ENCODE measurements at places on chromosomes 12 and 14. TPM values are rescaled to one million over a fixed set of nuclear protein-coding genes. Genes with fewer than 3 reads are reported as not detected.

- peaks cover 95% of the 10 kb centered on the region for H3K4me1 ChIP-seq
- peak overlapping the region; percentile 99 for H3K27ac ChIP-seq
- peak; percentile 68 for DNase-seq
- H3K36me3 ChIP-seq, result peaks cover 16% of the 10 kb centered on the region
Observed at GRCh38 chr14:103123634-103124500, 606 bp downstream of the TNFAIP2 start.

DNA sequence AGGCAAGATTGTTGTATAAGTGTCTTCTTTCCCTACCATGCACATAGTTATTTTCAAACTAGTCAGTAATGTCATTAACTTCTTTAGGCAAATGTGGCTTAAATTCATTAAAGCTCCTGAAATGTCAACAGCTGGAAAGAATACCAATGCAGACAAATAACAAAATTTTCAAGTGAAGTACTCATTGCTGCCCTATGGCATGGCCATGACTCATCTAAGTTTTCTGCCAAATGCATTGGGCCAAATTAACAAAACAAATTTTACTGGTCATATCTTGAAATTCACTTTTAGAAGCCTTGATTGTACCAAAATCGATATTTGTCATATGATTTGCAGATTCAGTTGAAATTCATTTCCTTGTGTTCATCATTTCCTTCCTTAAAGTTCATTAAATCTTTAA, 915.9 kb downstream of the SLC6A15 start:
- H3K36me3 ChIP-seq, result no peaks in the 10 kb centered on the region
- no peak overlapping the region for H3K27ac ChIP-seq
- no peak overlapping the region for H3K4me3 ChIP-seq
- H3K27me3 ChIP-seq, result no peaks in the 10 kb centered on the region
- DNase-seq, result no peak

GRCh38 chr12:87150969-87151662, 878.1 kb downstream of the C12orf50 start:
- DNase-seq, result no peak
- H3K4me1 ChIP-seq, result peaks cover 17% of the 10 kb centered on the region
- H3K4me3 ChIP-seq, result no peak overlapping the region
- H3K36me3 ChIP-seq, result no peaks in the 10 kb centered on the region
- H3K27ac ChIP-seq, result no peak overlapping the region

GRCh38 chr14:76771437-76771980, 10.2 kb downstream of the VASH1 start:
- H3K4me1 ChIP-seq, result peaks cover 73% of the 10 kb centered on the region
- H3K36me3 ChIP-seq, result peaks cover 12% of the 10 kb centered on the region
- DNase-seq, result no peak
- H3K27me3 ChIP-seq, result no peaks in the 10 kb centered on the region
- no peak overlapping the region for H3K4me3 ChIP-seq

GRCh38 chr12:64824130-64824499, 332 bp upstream of the TBC1D30 start:
- H3K36me3 ChIP-seq, result no peaks in the 10 kb centered on the region
- H3K4me3 ChIP-seq, result peak overlapping the region; percentile 67
- H3K27me3 ChIP-seq, result peaks cover 58% of the 10 kb centered on the region
- no peak for DNase-seq
- H3K27ac ChIP-seq, result no peak overlapping the region
- peaks cover 28% of the 10 kb centered on the region for H3K4me1 ChIP-seq

DNA sequence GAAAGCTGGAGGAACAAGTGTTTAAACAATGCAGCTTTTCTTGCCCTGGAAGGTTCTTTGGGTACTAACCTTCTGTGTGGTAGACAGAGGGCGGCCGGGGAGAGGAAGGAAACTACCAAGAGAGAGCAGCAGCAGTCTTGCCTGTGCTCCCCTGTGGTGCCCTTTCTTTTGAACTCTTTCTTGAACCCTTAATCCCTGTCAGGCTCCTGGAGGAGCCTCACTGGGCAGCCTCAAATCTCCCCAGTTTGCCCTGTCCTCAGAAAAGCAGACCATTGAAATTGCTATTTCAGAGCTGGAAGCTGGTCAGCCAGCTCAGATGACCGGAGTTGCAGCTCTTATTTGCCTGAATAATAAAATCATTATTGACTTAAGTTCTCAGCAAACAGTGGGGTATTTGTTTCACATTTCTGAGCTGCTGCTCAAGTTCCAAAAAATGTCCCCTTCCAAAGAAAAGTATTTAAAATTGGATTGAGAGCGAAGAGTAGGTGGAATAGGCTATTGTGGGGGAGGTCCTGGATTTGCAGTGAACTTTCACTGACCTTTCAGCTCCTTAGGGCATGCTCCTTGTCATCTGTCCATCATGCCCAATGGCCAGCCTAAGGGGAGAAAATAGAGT, 42.1 kb upstream of the RNASE3 start:
- H3K36me3 ChIP-seq, result no peaks in the 10 kb centered on the region
- peaks cover 23% of the 10 kb centered on the region for H3K27me3 ChIP-seq
- DNase-seq, result no peak
- no peak overlapping the region for H3K27ac ChIP-seq
- H3K4me1 ChIP-seq, result no peaks in the 10 kb centered on the region

- DNase-seq, result peak; percentile 49
- peaks cover 39% of the 10 kb centered on the region for H3K27me3 ChIP-seq
- H3K4me1 ChIP-seq, result peaks cover 22% of the 10 kb centered on the region
- H3K27ac ChIP-seq, result peak within 1 kb of the TSS; percentile 70
- H3K4me3 ChIP-seq, result peak within 1 kb of the TSS; percentile 76
Observed at GRCh38 chr12:22334410-22335100, at the start of gene ST8SIA1. Gene ST8SIA1, minus strand, starts transcription at chr12:22334707. Its CDS starts 475 bp downstream, at chr12:22334232.

GRCh38 chr14:55220230-55220629, 28.8 kb upstream of the DLGAP5 start:
- DNase-seq, result no peak
- no peaks in the 10 kb centered on the region for H3K4me1 ChIP-seq
- no peaks in the 10 kb centered on the region for H3K36me3 ChIP-seq
- no peaks in the 10 kb centered on the region for H3K27me3 ChIP-seq
- no peak overlapping the region for H3K27ac ChIP-seq
- H3K4me3 ChIP-seq, result no peak overlapping the region

DNA sequence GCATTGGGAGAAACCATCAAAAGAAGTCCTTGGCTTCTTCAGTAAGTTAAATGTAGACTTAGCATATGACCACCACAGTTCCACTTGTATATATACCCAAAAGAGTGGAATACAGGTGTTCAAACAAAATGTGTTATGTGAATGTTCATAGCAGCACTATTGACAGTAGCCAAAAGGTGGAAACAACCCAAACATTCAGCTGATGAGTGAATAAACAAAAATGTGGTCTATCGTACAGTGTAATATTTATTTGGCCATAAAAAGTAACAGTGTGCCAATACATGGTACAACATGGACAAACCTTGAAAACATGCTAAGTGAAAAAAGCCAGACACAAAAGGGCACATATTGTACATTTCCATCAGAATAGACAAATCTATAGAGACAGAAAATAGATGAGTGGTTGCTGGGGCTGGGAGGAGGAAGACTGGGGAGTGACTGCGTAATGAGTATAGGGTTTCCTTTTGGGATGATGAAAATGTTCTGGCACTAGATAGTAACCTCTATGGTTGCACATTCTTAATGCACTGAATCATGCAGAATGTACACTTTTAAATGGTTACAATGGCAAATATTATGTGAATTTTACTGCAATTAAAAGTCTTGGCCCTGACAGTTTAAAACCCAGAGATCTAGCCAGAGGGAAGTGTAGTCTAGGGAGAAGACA, 5.5 kb downstream of the ERP29 start:
- no peak for DNase-seq
- H3K36me3 ChIP-seq, result peaks cover 55% of the 10 kb centered on the region
- H3K27ac ChIP-seq, result no peak overlapping the region

GRCh38 chr12:61846765-61847164, 413.4 kb upstream of the USP15 start:
- no peak overlapping the region for H3K4me3 ChIP-seq
- H3K4me1 ChIP-seq, result no peaks in the 10 kb centered on the region
- no peaks in the 10 kb centered on the region for H3K36me3 ChIP-seq
- no peak for DNase-seq
- H3K27ac ChIP-seq, result no peak overlapping the region
- H3K27me3 ChIP-seq, result no peaks in the 10 kb centered on the region

- no peak overlapping the region for H3K4me3 ChIP-seq
- no peaks in the 10 kb centered on the region for H3K27me3 ChIP-seq
- H3K27ac ChIP-seq, result no peak overlapping the region
- H3K4me1 ChIP-seq, result no peaks in the 10 kb centered on the region
- no peak for DNase-seq
Observed at GRCh38 chr14:46988312-46988711, 336.7 kb upstream of the RPL10L start.

DNA sequence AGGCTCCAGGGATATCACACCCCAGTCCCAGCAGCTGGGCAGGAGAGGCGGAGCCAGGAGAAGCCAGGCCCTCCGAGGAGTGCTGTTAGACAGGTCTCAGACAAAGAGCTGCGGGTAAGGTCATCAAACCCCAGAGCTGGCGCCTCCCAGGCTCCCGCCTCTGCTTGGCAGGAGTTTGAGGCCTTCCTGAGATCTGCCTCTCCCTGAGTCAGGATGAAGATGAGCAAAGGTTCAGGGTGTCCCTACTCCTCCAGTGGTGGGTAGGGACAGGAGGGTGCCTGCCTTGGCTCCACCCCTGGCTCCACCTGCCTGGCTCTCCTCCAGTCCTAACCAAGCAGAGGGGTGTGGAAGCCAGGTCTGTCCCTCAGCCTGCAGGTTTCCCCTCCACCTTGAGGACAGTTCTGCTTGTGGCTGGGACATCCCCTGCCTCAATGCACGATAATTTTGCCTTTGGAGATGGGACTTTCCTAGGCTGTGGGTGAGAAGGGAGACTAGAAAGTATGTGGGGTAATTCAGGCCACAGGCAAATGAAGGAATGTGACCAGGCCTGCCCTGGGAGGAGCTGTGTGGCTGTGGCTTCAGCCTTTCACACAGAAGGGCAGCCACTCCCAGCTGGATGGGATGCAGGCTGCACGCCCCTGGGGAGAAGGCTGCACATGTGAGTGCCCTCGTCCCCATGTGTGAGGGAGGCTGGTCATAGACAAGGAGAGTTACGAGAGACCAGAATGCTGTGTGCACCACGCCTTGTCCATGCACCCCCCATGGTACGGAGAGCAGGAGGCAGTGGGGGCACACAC, 2.2 kb downstream of the PLEKHG6 start:
- peaks cover 16% of the 10 kb centered on the region for H3K4me1 ChIP-seq
- H3K27me3 ChIP-seq, result peaks cover 28% of the 10 kb centered on the region
- H3K36me3 ChIP-seq, result no peaks in the 10 kb centered on the region

- H3K36me3 ChIP-seq, result no peaks in the 10 kb centered on the region
- H3K27ac ChIP-seq, result no peak overlapping the region
- no peak overlapping the region for H3K4me3 ChIP-seq
- H3K27me3 ChIP-seq, result no peaks in the 10 kb centered on the region
- DNase-seq, result no peak
Observed at GRCh38 chr12:31004666-31005065, 69.0 kb upstream of the DDX11 start.

GRCh38 chr14:61881046-61881445, 118.8 kb downstream of the SNAPC1 start:
- H3K4me1 ChIP-seq, result peaks cover 8% of the 10 kb centered on the region
- no peak for DNase-seq
- H3K4me3 ChIP-seq, result no peak overlapping the region
- H3K36me3 ChIP-seq, result no peaks in the 10 kb centered on the region
- H3K27me3 ChIP-seq, result peaks cover 6% of the 10 kb centered on the region
- H3K27ac ChIP-seq, result no peak overlapping the region

- H3K27me3 ChIP-seq, result peaks cover 4% of the 10 kb centered on the region
- H3K4me3 ChIP-seq, result no peak overlapping the region
- no peaks in the 10 kb centered on the region for H3K36me3 ChIP-seq
- no peaks in the 10 kb centered on the region for H3K4me1 ChIP-seq
- no peak overlapping the region for H3K27ac ChIP-seq
Observed at GRCh38 chr12:98296462-98297079, 218.8 kb upstream of the TMPO start.

- peak overlapping the region; percentile 21 for H3K27ac ChIP-seq
- DNase-seq, result no peak
- H3K36me3 ChIP-seq, result peaks cover 43% of the 10 kb centered on the region
- H3K27me3 ChIP-seq, result no peaks in the 10 kb centered on the region
- H3K4me3 ChIP-seq, result no peak overlapping the region
Observed at GRCh38 chr12:106084014-106084671, 54.6 kb downstream of the NUAK1 start.

DNA sequence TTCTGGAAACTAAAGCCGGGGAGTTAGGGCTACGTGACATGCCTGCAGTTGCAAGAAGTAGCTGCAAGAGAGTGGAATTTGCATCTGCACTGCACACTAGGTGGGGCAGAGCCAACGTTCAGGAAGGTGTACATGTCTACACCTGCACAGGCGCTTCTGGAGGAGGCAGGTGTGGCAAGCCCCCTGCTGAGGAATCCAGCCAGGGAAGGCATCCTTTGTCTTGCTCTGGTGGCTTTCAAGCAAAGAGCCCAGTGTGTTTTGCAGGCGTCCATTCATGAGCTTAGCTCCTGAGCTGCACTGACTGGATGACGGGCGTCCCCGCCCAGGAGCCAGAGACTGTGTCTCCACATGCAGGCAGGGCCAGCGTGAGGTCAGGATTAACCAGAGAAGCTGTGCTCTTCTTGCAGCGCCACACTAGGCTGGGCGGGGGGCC, 116.3 kb downstream of the ZFP36L1 start:
- H3K27ac ChIP-seq, result no peak overlapping the region
- peaks cover 43% of the 10 kb centered on the region for H3K4me1 ChIP-seq
- no peak for DNase-seq
- H3K36me3 ChIP-seq, result no peaks in the 10 kb centered on the region

- no peak for DNase-seq
- H3K4me1 ChIP-seq, result peaks cover 20% of the 10 kb centered on the region
- H3K27ac ChIP-seq, result no peak overlapping the region
- peak overlapping the region; percentile 60 for H3K4me3 ChIP-seq
- H3K27me3 ChIP-seq, result peaks cover 48% of the 10 kb centered on the region
Observed at GRCh38 chr12:49967777-49968250, 4.9 kb upstream of the AQP6 start.

- H3K27ac ChIP-seq, result no peak overlapping the region
- no peak for DNase-seq
- no peaks in the 10 kb centered on the region for H3K36me3 ChIP-seq
- no peak overlapping the region for H3K4me3 ChIP-seq
- no peaks in the 10 kb centered on the region for H3K27me3 ChIP-seq
Observed at GRCh38 chr14:31920989-31921650, 156.0 kb upstream of the ARHGAP5 start.

Gene PUS1
- 7.7 TPM for total RNA-seq

Gene TSPAN11
- 1.7 TPM for total RNA-seq

Gene TAS2R30
- total RNA-seq, result 0.44 TPM

Gene MGST1
- total RNA-seq, result 15.2 TPM

Gene BRAP
- 14.5 TPM for total RNA-seq

Gene BAZ2A
- total RNA-seq, result 39.1 TPM

Gene CBX5
- 44.1 TPM for total RNA-seq

Gene SRRM4
- total RNA-seq, result 0.19 TPM

Gene EIF2S3B
- total RNA-seq, result 0.22 TPM

Data from left ventricle myocardium inferior (tissue), 1 donor.